ENCODE measurements at places on chromosomes 13 and 19.

DNA sequence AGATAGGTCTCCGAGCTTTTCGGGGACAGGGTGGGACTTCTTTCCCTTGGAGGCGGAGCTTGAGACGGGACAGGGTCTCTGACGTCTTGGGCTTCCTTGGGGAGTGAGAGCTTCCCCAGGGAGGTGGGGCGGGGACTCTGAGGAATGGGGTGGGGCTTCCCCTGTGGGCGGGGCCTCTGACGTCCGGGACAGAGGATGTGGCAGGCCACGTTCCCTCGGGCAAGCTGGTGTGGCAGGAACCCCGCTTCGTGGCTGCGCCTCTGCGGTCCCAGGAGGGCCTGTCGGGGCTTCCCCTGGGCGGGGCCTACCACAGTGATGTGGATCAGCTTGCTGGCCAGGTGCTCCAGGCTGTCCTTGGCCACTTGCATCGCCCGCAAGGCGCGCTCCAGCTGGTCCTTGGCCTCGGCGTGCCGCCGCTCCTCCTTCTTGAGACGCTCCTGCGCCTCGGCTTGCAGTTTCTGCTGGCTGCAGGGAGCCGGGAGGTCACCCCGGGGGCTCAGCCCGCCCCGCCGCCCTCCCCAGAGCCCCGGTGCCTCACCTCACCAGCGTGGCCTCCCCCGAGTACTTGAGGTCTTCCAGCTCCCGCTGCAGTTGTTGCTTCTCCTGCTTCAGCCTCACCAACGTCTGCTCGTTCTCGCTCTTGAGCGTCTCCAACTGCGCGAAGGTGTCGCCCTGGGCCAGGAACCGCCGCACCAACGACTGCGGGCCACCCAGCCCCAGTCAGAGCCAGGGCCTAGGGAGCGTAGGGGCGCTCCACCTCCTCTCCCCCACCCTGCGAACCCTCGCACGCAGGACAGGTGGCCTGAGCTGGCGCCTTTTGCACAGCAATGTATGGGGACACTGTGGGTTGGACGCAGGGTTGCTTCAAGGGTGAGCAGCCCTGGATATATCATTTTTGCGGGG lies 3.3 kb upstream of the RGL3 start:
- DNase-seq: peak; percentile 26

DNA sequence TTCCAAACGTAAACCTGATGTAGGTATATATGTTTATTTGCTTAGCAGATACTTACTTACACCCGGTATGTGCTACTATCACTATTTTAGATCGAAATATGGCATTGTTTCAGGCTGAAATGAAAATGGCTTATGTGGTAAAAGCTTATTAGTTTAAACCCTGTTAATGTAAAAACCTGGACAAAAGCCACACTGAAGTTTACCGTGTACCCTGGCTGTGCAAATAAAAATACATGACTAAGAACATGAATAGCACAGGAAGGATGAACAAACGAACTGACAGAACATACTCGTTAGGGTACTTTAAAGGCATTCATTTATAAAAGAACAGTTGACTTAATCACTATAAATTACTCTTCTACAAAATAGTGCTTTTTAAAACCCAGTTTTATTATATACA lies 6.6 kb downstream of the CLDN10 start:
- DNase-seq: no peak

- no peak for DNase-seq
These were observed 138.3 kb downstream of the TEX29 start for GRCh38 chr13:111458739-111459138.

DNA sequence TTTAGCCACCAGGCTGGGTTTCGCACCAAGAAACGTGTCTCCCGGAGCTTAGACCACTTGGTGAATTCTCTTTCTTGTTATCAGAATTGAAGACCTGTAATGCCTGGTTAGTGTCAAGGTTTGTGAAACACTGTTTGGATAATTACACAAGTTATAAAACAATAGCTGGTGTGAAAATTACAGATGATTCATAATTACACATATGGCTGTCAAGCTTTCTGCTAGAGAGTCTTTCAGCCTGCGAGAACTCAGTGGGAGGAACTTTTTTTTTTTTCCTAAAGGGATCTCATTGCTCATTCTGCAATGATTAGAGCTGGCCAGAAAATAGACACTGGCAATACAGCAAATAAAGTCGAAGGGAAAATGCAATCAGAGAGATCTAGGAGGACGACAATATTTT lies 13.4 kb upstream of the KLK4 start:
- DNase-seq: no peak

- DNase-seq: no peak
These were observed 13.6 kb downstream of the HIPK4 start for GRCh38 chr19:40376286-40376862.

GRCh38 chr19:35119091-35119490 lies 3.5 kb downstream of the FXYD3 start:
- DNase-seq: no peak

GRCh38 chr19:51439021-51439465 lies 19.2 kb downstream of the SIGLEC8 start:
- DNase-seq: no peak

DNA sequence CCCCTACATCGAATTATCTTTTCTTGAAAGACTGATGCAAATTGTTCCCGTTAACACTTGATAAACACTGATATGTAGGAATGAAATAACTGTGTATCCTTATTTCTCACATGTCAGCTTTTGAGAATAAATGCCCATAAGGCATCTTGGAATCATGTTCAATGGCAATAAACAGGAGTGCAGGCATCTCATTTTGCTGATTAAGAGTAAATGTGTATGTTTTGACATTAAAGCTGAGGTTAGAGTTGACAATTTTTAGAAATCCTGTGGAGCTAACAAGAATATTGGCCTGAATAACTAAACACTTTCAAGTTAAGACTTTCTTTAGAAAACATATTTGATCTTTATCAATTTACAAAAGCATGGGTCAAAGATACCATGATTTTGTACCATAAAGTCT lies 646.2 kb upstream of the MIR17HG start:
- DNase-seq: no peak

DNA sequence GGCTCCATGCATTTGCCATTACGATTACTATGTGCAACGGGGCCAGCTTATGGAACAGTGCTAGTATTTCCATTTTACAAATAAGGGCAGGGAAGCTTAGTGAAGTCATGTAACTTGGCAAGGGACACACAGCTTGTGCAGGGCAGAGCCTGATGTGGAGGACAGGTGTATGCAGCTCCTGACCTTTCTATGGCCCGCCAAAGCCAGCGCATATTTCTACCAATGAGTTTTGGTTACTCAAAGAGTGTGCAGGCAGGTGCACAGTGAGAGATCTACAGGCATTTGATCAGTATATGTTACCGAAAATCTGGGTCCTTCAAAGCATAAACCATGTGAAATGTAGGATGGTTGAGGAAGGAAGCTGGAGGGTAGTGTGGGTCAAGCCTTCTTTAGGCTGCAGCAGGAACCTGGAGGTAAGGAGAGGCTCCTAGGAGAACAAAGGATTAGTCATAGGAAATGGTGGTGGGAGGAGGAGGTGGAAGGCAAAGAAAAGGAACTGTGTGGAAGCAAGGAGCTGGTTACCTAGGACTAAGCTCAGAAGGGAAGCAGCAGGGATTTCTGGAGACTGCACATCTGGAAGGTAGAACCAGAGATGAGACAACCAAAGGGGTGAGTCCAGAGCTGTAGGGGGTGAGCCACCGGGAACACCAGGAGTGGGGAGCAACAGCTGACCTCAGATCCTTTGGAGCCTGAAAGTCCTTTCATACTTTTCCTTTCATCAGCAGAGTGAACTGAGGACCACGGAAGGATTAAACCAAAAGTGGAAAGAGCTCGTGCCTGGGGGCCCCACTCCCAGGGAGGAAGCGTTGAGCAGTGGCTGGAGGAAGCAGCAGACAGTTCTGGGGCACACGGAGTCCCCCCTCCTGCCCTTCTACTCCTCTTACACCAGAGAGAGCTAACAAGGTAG lies 4.2 kb upstream of the PDX1 start:
- no peak for DNase-seq

DNA sequence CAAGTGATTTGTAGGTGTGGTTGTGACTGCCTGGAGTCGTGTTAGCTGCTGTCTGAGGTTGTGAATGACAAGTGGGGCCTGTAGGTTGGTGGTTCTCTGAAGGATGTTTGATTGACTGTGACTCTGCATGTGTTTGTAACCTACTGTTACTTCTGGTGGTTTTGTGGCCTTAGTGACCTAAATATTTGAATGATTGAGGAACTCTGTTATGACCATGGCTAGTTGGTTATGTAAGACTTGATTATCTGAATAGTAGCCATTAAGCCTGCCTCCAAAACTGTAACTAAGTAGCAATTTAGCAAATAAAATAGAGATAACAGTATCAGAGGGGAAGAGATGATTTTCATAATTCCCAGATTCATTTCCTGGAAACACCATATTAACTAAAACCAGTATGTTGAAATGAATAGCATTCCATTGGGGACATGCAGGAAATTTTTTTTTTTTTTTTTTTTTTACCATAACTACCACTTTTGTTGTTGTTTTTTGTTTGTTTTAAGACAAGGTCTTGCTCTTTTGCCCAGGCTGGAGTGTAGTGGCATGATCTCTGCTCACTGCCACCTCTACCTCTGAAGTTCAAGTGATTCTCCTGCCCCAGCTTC lies 865 bp downstream of the ZNF382 start:
- DNase-seq: no peak

DNA sequence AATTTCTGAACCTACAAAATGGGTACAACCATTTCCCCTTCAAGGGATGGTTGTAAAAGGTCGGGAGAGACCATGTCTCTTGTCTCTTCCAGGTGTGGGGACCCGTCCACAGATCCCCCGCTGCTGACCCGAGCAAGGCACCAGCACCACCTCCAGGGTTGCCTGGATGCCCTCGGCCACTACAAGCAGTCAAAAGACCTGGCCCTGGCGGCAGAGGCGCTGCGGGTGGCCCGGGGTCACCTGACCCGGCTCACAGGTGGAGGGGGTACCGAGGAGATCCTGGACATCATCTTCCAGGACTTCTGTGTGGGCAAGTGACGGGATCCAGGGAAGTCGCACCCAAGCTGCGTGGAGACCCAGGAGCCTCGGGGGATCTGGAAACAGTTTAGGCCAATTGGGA lies 4.0 kb downstream of the GTPBP3 start:
- no peak for DNase-seq

GRCh38 chr19:30364866-30365800 lies 7.1 kb upstream of the ZNF536 start:
- DNase-seq: no peak

DNA sequence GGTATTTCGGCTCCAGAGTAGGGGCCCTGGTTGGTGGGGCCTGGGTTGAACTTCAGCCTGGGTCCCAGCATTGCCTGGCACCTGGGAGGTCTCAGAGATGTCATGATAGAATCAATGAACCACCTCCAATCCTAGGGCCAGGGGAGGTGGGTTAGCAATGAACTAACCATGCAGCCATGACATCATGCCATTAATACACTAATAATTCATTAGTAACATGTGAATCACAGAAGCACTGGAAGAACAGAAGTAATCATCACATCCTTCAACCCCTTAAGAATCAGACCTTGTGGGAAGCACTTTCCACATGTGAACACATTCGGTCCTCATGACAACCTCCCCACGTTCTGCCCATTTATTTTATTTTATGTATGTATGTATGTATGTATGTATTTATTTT lies 6.9 kb downstream of the NOSIP start:
- no peak for DNase-seq

DNA sequence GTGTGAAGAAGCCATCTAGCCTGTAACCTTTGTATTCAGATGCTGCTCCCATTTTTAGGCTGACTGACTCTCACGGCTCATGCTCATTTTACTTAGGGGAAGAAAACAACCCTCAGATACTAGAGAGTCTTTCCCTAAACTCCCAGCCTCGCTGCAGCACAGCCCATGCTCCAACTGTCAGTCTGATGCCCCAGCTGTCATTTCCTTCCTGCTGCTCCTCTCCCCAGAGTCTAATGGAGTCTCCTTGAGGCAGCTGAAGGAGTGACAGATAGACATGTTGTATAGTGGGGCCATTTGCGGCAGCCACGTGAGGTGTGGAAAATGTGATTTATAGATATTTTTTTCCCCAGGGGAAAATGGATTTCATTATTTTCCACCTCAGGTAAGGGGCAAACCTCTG lies 59.2 kb upstream of the OLFM4 start:
- DNase-seq: no peak

GRCh38 chr19:45919678-45920077 lies 5.1 kb upstream of the NANOS2 start:
- no peak for DNase-seq

GRCh38 chr13:49754146-49754545 lies 38.3 kb downstream of the KPNA3 start:
- DNase-seq: no peak

DNA sequence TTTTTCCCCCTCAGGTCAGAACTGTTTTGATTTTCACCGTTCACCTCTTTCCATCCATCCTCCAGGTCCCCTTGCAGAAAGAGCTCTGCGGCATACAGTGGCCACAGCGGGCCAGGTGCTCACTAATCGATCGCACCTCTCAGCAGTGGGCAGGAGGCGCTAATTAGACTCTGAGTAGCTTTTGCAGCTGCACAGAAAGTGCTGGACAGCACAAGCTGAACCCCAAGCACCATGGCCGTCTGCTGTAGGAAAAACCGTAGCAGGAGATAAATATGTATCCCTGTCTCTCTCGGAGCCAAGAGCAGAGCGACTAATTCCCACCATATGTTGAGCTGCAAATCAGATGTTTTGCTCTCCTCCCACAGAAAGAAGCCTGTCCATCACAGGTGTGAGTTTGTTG lies 54.4 kb downstream of the PEX11G start:
- DNase-seq: no peak

DNA sequence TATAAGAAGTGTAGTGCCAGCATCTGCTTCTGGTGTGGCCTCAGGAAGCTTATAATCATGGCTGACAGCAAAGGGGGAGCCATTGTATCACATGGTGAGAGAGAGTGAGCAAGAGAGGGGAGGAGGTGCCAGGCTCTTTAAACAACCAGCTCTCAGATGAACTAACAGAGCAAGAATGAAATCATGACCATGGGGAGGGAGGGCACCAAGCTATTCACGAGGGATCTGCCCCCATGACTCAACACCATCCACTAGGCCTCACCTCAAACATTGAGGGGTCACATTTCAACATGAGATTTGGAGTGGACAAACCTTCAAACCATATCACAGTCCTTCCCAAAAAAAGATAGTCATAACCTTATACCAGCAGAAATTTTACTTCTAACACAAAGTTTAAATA lies 174.0 kb downstream of the GPC5 start:
- DNase-seq: no peak

GRCh38 chr13:30429721-30430694 lies 7.7 kb downstream of the UBE2L5 start:
- DNase-seq: no peak

- DNase-seq: no peak
These were observed 551.4 kb upstream of the SGCG start for GRCh38 chr13:22629374-22629773.

- no peak for DNase-seq
These were observed 34.5 kb downstream of the SOX21 start for GRCh38 chr13:94677799-94678198.

GRCh38 chr19:9342610-9343304 lies 18.8 kb downstream of the ZNF559 start:
- no peak for DNase-seq

DNA sequence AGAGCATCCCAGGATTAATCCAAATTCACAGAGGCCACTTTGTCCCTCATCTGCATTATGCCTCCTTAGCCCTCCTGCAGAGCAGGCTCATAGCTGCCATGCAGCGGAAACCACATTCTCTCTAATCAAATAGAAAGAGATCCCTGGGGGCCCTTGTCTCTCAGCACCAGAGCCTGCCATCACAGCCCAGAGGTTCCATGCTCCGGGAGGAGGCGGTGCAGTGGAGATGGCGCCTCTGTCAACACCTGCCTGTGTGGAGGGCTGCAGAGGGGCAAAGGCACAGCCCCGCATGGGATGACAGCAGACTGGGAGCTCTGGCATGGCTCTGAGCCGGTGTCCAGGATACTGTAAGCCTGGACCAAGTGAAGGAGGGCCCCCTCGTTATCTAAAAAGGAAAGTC lies 111.3 kb downstream of the SLC7A1 start:
- no peak for DNase-seq

GRCh38 chr19:1609103-1609396 lies 3.8 kb upstream of the UQCR11 start:
- no peak for DNase-seq
